A549 (cell line): ENCODE measurements at places on chromosomes 7 and 10.

- no peak for DNase-seq
Observed at GRCh38 chr10:76679030-76679429, 958.6 kb downstream of the KCNMA1 start.

- DNase-seq = peak; percentile 38
Observed at GRCh38 chr7:81159402-81159801, 240.6 kb upstream of the SEMA3C start.

DNA sequence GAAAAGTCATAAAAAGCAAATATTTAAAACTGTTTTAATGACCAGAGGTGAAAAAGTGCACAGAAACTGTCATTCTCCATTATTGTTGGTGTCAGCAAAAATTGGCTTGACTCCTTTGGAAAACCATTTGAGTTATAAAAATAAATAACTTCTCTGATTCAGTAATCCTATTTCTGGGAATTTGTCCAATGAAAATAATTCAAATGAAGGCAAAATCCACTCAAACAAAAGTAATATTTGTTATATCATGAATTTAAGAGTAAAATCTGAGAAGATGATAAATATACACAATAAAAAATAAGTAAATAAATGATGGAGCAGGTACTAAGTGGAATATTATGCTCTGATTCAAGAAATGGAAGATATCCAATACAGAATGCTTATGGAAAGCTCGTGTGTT, 326.6 kb upstream of the KLF6 start:
- DNase-seq = no peak

GRCh38 chr10:95419399-95419798, 128.6 kb upstream of the PDLIM1 start:
- DNase-seq = no peak

DNA sequence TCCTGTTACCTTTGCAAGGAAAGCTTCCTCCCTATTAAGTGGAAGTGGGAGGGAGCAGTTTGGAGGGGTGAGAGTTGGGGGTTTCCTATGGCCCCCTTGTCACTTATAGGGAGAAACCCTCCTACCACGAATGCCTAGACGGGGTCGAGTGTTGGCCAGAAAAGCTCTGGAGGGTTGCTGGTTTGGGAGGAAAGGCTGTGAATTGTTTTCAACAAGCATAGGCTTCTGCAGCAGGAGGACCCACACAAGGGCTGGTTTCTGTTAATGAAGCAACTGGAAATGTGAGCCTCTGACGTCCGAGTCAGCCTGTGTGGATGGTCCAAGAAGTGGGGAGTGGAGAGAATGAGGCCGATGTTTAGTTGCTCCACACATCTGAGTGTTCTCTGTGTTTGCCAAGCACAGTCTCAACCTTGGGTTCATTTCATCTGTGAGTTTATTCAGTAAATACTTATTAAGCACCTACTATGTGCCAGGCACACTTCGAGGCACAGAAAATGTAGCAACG, 37.3 kb upstream of the LEP start:
- DNase-seq = no peak

GRCh38 chr10:131081376-131081775, 230.1 kb downstream of the TCERG1L start:
- DNase-seq = no peak

GRCh38 chr10:70064486-70064885, 11.8 kb downstream of the MACROH2A2 start:
- DNase-seq = no peak

DNA sequence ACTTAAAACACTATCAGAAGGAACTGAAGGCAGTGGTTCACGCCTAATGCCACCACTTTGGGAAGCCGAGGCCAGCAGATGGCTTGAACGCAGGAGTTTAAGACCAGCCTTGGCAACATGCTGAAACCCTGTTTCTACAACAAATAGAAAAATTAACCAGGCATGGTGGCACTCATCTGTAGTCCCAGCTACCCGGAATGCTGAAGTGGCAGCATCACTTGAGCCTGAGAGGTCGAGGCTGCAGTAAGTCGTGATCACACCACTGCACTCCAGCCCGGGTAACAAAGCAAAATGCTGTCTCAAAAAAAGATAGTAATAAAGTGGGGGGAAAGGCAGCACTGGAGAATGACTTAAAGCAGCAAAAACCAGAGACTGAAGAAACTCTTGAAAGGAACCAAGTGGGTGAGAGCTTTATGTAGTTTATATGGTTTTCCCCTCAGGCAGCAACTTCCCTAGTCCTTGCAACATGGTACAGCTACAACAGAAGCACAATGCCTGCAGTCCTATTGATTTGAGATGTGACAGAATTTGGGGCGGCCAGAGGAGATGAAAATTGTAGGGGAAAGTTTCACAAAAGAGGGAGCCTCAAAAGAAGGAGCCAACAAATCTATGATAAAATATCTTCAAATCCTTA, 38.1 kb downstream of the GDI2 start:
- no peak for DNase-seq

DNA sequence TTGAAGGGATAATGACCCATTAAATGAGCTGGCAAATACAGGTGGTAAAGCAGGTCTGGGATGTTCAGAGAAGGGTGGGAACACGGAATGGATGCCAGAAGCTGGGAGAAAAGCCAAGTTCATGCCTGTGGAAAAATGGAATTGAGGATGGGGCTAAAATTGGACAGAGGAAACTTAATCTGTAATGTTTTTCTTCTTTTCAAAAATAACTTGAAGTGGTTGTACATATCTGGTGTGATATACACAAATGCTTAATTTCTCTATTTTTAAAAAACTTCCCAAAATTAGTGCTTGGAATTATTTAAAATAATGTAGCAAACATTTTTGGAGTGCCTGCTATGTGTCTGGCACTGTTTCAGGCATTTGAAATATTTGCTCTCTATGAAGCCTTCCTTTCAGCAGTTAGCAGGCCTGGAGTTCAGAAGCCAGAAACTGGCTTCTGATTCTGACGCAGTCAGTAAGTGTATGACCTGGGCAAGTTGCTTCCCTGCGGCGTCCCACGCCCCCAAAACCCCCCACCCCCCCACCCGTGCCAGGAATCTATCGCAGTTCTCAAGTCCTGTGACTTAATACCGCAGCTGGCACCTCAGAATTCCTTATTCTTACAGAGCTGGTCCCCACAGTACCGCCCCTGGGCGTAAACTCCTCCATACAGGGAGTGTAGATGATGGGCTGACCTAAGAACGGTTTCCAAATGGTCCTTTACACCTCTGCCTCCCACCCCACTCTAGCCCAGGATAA, 828 bp upstream of the MALSU1 start:
- peak; percentile 29 for DNase-seq

GRCh38 chr7:127815631-127816145, 163.7 kb downstream of the SND1 start:
- DNase-seq = no peak

DNA sequence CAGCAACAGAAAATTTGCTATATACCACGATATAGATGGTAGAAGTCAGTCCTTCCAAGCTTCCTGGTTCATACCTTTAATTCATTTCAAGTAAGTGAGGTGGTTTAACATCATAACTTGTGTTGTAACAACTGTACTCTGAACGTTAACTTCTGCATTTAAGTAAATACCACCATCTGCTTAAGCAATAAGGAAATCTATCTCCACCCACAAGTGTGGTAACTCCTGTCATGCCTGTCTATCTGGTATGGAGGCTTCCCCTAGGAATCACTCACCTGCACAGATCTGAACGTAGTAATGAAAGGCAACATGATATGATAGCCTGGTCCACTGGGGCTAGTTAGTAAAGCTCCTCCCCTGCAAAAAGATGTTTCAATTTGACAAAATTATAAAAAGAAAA, 2.3 kb downstream of the ERLIN1 start:
- peak; percentile 11 for DNase-seq

- no peak for DNase-seq
Observed at GRCh38 chr7:106534271-106534846, 126.6 kb downstream of the CCDC71L start.

GRCh38 chr10:6649903-6650302, 69.8 kb upstream of the PRKCQ start:
- no peak for DNase-seq

GRCh38 chr10:77605466-77605865, 32.1 kb downstream of the KCNMA1 start:
- no peak for DNase-seq

GRCh38 chr7:28478656-28479055, 66.3 kb downstream of the CREB5 start:
- DNase-seq = no peak

DNA sequence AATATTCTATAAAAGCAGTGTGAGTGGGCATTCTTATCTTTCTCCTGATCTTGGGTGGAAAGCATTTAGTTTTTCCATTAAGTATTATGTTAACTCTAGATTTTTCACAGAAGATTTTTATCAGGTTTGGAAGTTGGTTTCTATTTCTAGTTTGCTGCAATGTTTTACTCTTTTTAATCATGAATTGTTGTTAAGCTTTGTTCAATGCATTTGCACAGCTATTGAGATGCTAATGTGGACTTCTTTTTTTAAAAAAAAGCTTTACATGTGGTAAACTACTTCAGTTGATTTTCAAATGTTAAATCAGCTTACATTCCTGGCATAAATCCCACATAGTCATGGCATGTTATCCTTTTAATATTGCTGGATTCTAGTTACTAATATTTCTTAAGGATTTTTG, 363.6 kb upstream of the NRP1 start:
- no peak for DNase-seq

GRCh38 chr10:4656576-4657194, 169.3 kb upstream of the AKR1E2 start:
- peak; percentile 72 for DNase-seq

- no peak for DNase-seq
Observed at GRCh38 chr7:35038354-35038753, 1.1 kb upstream of the DPY19L1 start.

GRCh38 chr7:67435894-67436535, 439.4 kb downstream of the TYW1 start:
- DNase-seq = no peak

GRCh38 chr7:23970193-23970592, 260.2 kb downstream of the STK31 start:
- DNase-seq = no peak

DNA sequence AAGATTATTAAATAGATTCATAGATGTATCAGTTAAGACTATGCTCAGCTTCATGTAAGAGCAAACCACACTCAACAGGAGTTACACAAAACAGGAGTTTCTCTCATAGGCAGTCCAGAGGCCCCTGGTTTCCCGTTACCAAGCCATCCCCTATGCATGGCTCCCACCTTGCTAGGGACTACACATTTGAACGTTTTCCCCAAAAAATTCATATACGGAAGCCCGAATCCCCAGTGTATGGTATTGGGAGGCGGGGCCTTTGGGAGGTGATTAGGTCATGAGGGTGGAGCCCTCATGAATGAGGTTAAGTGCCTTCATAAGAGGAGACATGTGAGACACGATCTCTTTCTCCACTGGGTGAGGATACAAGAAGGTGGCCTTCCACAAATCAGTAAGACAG, 29.1 kb downstream of the RSU1 start:
- no peak for DNase-seq

- no peak for DNase-seq
Observed at GRCh38 chr10:28478646-28479045, 54.3 kb upstream of the WAC start.

GRCh38 chr7:149145031-149145845, 2.0 kb upstream of the ZNF398 start:
- DNase-seq = no peak

DNA sequence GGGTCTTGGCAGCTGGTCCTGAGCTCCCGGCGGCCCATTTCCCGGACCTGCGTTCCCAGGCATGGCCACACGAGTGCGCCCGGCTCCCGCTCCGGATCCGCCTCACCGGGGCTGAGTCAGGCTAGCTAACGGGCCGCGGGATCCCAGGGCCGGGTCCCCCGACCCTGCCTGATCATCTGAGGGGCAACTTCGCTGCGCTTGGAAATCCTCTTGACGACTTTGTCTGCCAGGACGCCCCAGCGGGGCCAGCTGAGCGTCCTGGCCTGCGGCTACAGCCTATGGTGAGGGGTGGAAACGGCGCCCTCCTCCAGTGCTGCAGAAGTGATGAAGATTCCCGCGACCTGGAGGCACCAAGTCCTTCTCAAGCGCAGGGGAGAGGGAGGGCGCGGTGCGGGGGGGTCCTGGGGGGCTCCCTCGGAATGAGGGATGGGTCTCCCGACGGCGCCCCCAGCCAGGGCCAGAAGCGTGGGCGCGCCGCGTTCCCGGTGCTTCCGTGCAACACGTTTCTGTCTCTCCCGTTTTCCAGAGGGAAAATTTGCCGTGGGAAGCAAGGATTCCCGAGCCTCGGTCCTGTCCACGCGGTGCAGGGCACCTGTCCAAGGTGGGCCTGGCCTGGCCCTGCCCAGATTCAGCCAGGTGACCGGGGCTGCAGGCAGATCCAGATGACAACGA, 212.4 kb downstream of the CCSER2 start:
- peak; percentile 53 for DNase-seq

- no peak for DNase-seq
Observed at GRCh38 chr10:70137135-70137534, 4.5 kb upstream of the AIFM2 start.

DNA sequence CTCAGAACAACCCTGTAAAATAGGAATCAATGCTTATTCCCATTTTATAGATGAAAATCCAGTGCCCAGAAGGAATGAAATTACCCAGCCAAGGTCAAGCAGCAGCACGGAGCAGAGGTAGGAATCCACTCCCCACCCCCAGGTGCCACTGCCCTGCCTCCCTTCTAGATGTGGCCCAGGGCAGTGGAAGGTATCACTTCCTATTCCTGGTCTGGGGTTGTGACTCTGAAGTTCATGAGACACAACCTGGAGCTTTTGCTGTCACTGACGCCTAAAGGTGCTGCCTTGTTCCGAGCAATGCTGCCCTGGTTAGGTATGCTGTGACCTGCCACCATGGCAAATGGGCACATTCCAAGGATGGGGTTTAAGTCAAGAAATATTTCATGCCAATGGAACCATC, 53.6 kb downstream of the PIK3AP1 start:
- no peak for DNase-seq

GRCh38 chr10:107427016-107427415, 262.5 kb upstream of the SORCS1 start:
- no peak for DNase-seq

DNA sequence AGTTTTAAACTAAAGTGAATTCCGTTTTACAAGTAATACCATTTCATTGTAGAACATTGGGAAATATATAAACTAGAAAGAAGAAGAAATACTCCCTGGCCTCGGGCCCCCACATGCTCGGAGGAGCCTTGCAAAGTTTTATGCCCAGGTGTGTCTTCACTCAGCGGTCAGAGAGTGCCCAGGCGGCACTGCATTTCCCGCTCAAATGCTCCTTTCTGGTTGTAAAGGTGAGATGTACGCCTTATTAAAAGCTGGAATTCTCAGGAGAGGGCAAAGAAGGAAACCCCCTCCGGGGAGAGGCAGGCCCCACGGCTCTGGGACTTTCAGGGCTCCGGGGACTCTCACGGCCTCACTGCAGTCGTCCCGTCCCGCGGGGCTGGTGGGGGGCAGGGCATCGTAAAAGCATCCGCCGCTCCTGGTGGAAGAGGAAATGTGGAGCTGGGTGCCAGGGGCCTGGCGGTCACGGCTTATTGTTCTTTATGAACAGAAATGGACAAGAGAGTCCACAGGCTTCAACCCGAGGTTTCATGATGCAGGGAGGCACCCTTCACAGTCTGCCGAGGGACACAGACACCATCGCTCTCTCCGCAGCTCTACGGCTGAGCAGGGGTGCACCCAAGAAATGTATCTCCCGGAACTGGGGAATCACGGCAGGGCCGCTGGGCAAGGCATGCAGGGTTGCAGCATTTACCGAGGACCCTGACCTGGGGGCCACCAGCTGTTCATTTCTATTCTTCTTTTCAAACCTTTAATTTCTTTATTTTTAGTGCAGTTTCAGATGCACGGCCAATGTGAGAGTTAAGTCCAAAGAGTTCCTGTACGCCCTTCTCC, 47.7 kb upstream of the INPP5A start:
- DNase-seq = no peak

- no peak for DNase-seq
Observed at GRCh38 chr7:104089612-104090011, 100.2 kb upstream of the RELN start.

- DNase-seq = no peak
Observed at GRCh38 chr7:64878684-64879083, 24.4 kb upstream of the ZNF273 start.
